ENCODE measurements at places on chromosomes 16 and 17. TPM values are rescaled to one million over a fixed set of nuclear protein-coding genes. Genes with fewer than 3 reads are reported as not detected.

The P3H4 gene
- 6.9 TPM for polyA plus RNA-seq

The DNAH17 gene
- 93.1 TPM for polyA plus RNA-seq

The TEX14 gene
- 96.5 TPM for polyA plus RNA-seq

The AANAT gene
- 4.4 TPM for polyA plus RNA-seq

The PIK3R5 gene
- polyA plus RNA-seq = 6.1 TPM

The CES5A gene
- polyA plus RNA-seq = 0.83 TPM

The DYNLRB2 gene
- polyA plus RNA-seq = 436 TPM

The KIFC3 gene
- polyA plus RNA-seq = 105 TPM

DNA sequence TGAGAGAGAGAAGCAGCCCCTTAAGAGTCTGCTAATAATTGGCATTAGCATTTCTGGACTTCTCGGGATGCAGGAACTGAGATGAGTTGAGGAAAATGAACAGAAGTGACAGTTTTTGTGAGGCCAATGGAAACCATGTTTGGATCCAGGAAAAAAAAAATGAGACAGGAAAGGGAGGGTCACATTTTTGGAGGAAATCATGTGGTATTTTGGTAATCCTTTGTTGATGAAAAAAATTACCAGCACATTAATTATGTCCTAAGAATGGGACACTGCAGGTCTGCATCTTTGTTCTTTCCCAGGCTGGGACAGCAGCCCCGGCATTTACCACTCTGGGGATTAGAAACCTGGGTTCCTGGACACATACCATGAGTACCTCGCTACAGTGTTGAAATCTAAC lies 109.9 kb upstream of the ZFHX3 start:
- no peaks in the 10 kb centered on the region for H3K36me3 ChIP-seq
- no peaks in the 10 kb centered on the region for H3K4me1 ChIP-seq
- H3K4me3 ChIP-seq = no peak overlapping the region
- H3K27me3 ChIP-seq = no peaks in the 10 kb centered on the region
- no peak overlapping the region for H3K27ac ChIP-seq
- no peak for DNase-seq

DNA sequence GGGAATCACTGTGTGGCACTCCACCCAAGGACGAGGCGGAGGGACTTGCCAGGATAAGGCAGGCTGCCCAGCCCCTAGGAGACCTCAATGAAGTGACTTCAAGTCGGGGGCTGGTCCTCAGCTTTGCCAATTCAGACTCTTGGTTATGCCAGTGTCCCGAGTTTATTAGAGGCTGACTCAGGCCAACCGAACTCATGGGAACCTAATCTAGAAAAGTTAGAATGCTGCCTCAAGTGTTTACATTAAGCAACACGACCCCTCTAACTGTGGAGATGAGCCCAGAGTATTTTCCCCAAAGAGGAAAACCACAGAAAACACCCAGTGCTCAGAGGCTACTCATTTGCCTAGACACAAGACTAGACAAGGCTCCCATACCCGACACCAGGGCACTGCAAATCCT lies 1.1 kb upstream of the TEKT3 start:
- no peak for DNase-seq
- no peak overlapping the region for H3K27ac ChIP-seq
- no peaks in the 10 kb centered on the region for H3K27me3 ChIP-seq
- no peaks in the 10 kb centered on the region for H3K36me3 ChIP-seq

DNA sequence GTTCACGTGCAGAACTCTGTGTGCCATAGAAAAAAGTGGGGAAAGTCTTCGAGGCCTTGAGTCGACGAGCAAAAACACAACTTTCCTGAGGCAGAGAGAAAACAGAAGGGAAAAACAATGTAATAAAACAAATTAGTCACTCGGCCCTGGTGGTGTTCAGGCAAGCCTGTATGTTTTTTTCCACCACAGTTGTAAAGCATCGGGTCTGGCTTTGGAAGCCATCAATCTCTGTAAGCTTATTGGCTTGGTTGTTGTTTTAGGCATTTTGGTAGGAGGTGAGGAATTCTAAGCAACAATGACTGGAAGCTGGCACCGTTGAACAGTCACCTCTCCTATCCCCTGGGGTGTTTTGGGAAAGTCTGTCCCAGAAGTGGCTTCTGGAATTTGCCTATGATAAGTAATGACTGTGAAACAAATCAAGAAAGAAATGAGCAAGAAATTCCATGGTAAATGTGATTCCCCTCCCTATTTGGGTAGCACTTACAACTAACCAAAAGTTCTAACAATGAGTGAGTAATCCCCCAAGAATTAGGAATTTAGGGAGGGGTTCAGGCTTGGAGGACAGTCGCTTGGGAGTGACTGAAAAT lies 2.8 kb downstream of the CDH13 start:
- H3K36me3 ChIP-seq = no peaks in the 10 kb centered on the region
- H3K4me3 ChIP-seq = no peak overlapping the region
- H3K27ac ChIP-seq = no peak overlapping the region
- no peaks in the 10 kb centered on the region for H3K4me1 ChIP-seq
- H3K27me3 ChIP-seq = no peaks in the 10 kb centered on the region

DNA sequence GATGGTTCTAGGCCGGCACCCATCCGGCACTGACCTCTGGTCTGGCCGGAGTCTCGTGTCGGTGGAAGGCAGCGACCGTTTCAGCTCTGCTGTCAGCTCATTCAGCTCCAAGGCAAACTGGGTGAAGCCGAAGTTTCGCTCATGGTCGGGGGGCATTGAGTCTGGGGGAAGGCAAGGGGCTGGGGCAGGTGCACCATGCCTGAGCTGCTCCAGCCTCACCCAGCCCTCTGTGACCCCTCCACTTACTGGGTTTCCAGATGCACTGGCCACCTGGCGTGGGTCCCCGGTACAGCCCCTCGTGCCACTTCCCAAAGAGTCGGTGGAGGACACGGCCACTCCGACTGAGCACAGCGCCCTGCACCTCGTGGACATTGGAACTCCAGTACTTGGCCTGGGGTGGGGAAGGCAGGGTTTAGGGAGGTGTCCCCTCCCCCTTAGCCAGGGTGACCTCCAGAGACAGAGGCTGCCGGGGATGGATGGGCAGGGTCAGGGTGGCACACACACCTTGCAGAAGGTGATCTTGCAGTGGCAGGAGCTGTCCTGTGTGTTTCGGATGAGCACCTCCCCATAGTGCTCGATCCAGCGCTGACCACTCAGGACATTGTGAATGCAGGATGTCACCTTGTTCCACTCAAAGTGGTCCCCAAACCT lies 12.6 kb downstream of the OSBPL7 start:
- H3K4me1 ChIP-seq = no peaks in the 10 kb centered on the region
- H3K27ac ChIP-seq = no peak overlapping the region
- H3K27me3 ChIP-seq = no peaks in the 10 kb centered on the region
- DNase-seq = no peak

- no peaks in the 10 kb centered on the region for H3K4me1 ChIP-seq
- H3K4me3 ChIP-seq = no peak overlapping the region
- DNase-seq = peak; percentile 77
- no peaks in the 10 kb centered on the region for H3K36me3 ChIP-seq
- no peaks in the 10 kb centered on the region for H3K27me3 ChIP-seq
These were observed 7.3 kb downstream of the SLC22A31 start for GRCh38 chr16:89192956-89193575.

DNA sequence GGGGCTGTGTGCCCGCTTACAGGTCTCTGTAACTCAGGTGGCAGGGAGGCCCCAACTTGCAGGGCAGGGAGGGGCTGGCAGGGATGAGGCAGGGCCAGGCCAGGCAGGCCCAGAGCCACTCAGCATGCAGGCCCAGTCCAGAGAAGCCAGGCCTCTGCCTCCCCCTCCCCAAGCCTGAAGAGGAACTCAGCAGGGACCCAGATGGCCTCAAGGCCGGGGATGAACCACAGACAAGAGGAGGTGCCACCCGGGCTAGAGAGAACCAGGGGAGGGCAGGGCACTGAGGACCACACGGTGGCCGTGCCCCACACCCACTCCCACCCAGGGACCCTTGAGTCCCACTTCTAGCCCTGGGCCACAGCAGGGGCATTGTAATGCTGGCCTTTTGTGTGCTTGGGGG lies 29.8 kb upstream of the EIF1 start:
- H3K27ac ChIP-seq = no peak overlapping the region
- no peak overlapping the region for H3K4me3 ChIP-seq
- H3K4me1 ChIP-seq = peaks cover 25% of the 10 kb centered on the region
- no peaks in the 10 kb centered on the region for H3K27me3 ChIP-seq
- no peak for DNase-seq

- no peaks in the 10 kb centered on the region for H3K36me3 ChIP-seq
- H3K4me1 ChIP-seq = peaks cover 45% of the 10 kb centered on the region
- no peaks in the 10 kb centered on the region for H3K27me3 ChIP-seq
- DNase-seq = no peak
- H3K4me3 ChIP-seq = no peak overlapping the region
These were observed 28.4 kb downstream of the CASKIN2 start for GRCh38 chr17:75486951-75487350.

DNA sequence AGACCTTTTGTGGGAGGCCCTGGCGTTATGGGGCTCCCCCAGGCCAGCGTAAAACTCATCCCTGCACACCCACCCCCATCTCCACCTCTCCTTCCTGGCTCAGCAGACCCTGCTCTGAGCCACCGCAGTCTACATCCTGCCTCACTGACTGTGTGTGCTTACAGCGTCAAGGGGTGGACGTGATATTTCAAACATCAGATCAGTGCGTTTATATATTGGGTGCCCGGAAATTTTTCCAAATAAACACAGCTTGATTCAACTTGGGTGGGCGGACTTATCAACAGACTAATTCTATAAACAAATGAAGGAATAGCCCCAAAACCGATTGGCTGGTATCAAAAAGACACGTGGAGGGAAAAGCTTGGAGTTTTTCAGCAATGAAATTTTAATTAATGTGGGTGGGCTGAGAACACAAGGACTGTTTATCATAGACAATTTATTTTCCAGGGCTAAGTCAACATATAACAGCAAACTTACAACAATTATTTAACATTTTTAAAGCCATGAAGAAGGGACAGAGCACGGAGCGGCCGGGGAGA lies at the start of gene FOXL1:
TSS of gene FOXL1 (plus strand) at position 489 of the 539 bp plus-strand sequence. CDS start 175 bp downstream, outside the sequence.
- no peaks in the 10 kb centered on the region for H3K27me3 ChIP-seq
- H3K4me3 ChIP-seq = peak within 1 kb of the TSS; percentile 49
- DNase-seq = no peak
- H3K36me3 ChIP-seq = no peaks in the 10 kb centered on the region

DNA sequence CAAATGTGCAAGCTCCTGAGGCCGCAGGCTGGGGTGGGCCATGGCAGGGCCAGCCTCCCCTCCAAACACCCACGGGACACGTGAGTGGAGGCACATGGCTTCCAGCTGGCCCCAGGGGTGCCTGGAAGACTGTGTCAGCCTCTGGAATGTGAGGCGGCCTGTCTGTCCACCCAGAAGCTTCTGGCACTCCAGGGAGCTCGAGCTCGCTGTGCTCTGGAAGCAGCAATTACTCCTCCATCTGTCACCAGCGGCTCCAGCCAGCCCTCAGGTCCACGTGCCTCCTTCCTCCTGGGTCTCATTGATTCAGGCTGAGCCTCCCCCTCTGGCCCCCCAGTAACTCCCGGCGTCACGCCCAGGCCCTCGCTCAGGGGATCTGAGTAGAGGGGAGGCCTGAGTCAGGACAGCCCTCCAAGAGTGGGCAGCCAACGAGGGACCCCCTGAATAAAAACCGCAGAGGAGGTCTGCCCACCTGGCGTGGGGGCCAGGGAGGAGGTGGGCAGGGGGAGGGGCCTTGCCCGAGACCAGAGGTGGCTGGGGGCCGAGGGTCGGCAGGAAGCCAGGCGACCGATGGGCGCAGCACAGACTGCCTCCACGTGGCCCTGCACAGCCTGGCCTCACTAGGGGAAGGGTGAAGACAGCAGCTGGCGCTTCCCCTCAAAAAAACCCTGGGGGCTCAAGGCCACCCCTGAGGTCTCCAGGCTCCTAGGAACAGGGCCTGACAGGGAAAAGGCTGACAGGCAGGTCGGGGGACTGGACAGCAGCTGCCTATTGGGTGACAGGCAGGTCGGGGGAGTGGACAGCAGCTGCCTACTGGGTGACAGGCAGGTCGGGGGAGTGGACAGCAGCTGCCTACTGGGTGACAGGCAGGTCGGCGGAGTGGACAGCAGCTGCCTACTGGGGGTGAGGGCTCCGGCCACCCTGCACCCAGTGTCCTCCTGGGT lies 11.9 kb downstream of the PIEZO1 start:
- H3K4me1 ChIP-seq = peaks cover 36% of the 10 kb centered on the region
- H3K4me3 ChIP-seq = no peak overlapping the region
- peak; percentile 78 for DNase-seq
- H3K27me3 ChIP-seq = no peaks in the 10 kb centered on the region
- no peak overlapping the region for H3K27ac ChIP-seq

DNA sequence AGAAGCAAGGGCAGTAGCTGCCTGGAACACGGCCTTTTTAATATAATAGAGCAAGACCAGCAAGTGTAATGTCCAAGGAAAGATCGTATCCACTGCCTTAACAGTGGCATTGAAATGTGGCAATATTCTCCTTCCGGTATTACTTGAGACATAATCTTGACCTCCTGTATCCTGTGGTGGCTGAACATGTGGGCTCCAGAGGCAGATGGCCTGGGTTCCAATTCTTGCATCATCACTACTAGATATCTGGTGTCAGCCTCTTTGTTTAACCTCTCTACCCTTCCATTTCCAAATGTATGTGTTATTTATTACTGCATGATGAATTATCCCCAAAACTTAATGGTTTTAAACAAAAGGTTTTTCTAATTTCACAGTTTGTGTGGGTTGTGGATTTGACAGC lies 3.5 kb upstream of the CDYL2 start:
- no peak overlapping the region for H3K4me3 ChIP-seq
- no peak overlapping the region for H3K27ac ChIP-seq
- DNase-seq = no peak
- peaks cover 3% of the 10 kb centered on the region for H3K4me1 ChIP-seq
- H3K27me3 ChIP-seq = no peaks in the 10 kb centered on the region

GRCh38 chr16:8375232-8375587 lies 215.1 kb downstream of the TMEM114 start:
- H3K36me3 ChIP-seq = no peaks in the 10 kb centered on the region
- DNase-seq = no peak
- no peaks in the 10 kb centered on the region for H3K27me3 ChIP-seq
- H3K4me3 ChIP-seq = no peak overlapping the region

GRCh38 chr17:20063665-20064648 lies 54.8 kb downstream of the SPECC1 start:
- H3K27ac ChIP-seq = peak overlapping the region; percentile 53
- peaks cover 19% of the 10 kb centered on the region for H3K4me1 ChIP-seq
- H3K4me3 ChIP-seq = no peak overlapping the region
- H3K27me3 ChIP-seq = no peaks in the 10 kb centered on the region

GRCh38 chr16:20114356-20114755 lies 40.7 kb upstream of the GPR139 start:
- no peak for DNase-seq
- no peaks in the 10 kb centered on the region for H3K36me3 ChIP-seq

- no peaks in the 10 kb centered on the region for H3K27me3 ChIP-seq
- H3K36me3 ChIP-seq = no peaks in the 10 kb centered on the region
- no peaks in the 10 kb centered on the region for H3K4me1 ChIP-seq
- H3K27ac ChIP-seq = no peak overlapping the region
- no peak overlapping the region for H3K4me3 ChIP-seq
These were observed 174.2 kb downstream of the STX8 start for GRCh38 chr17:9401434-9401833.

Data from testis (tissue), 5 donors.